Right cardiac atrium (tissue), 5 donors: ENCODE measurements at places on chromosomes 2 and 18.

- no peak for DNase-seq
These were observed 158.7 kb downstream of the PXDN start for GRCh38 chr2:1585635-1586034.

DNA sequence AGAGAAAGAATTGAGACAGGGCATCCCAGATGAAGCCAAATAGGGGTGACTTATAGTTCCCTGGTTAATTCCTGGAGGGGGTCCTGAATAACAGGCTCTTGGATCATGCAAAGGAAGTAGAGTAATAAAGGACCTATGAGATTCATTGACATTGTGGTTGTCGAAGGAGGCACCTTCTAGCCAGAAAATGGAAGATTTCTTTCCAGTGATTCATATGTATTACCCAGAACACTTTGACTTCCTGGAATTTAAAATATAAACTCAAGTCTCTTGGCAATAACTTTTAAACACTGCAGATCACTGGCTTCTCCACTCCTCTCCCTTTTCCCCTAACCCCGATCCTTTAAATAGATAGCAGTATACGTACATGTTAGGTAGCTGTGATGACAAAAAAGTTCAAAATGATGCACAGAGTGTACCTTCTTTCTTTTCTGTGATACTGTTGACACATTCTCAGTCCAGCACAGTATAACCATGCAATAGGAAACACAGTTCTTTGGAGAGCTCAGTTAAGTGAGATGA, 211.8 kb downstream of the LTBP1 start:
- no peak for DNase-seq

DNA sequence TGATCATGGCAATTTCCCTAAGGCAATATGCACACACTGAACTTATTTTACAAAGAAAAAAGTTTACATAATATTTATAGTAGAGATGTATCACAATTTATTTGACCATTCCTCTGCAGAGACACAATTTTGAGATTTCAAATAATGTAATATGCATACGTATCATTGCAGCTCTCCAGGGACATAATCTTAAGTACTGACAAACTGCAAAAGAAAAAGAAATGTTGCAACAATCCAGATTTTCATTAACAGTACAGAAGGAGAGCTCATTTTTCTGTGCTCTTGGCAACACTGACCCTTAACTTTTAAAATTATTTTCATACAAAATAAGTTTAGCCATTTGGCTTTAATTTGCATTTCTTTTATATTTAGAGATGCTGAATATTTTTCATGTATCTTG, 710.2 kb upstream of the SLC39A10 start:
- no peak for DNase-seq

- no peak for DNase-seq
These were observed 436.1 kb downstream of the LRRTM4 start for GRCh38 chr2:77086051-77086450.

DNA sequence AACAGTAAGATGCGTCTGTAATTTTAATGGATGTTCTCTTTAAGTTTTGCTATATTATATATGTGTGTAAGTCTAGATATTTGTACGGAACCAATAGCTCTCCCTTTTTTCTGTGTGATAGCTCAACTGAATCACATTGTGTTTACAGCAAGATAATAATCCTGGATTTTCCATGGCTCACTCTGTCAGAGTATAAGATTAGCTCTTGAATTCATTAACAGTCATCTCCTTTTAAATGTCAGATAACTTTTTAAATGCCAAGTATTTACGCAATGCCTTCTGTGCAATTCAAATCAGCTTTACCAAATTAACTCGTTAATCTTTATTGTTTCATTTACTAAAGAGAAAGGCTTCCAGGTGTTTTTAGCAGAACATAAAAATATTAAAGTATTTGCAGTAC, 76.9 kb downstream of the KIAA2012 start:
- DNase-seq: no peak

DNA sequence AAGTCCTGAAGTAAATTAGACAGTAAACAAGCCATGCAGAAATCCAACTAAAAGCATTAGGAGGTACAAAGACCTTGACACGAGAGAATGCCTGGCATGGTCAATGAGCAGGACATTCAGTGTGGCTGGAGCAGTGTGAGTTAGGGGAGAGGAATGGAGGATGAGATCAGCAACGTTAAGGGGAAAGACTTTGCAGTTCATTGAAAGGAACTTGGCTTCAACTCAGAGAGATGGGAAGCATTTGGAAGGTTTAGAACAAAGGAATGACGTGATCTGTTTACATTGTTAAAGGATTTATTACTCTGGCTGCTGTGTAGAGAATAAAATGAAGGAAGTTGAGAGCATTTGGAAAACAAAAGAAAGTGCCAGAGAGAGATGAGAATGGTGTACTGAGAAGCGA, 621.3 kb downstream of the XIRP2 start:
- DNase-seq: no peak

GRCh38 chr2:86624267-86624547, 542 bp upstream of the RNF103 start:
- DNase-seq: peak; percentile 35

- DNase-seq: no peak
These were observed 1110.5 kb downstream of the LRP1B start for GRCh38 chr2:141020346-141020745.

- DNase-seq: no peak
These were observed 212.7 kb downstream of the PLCL1 start for GRCh38 chr2:198017068-198017467.

DNA sequence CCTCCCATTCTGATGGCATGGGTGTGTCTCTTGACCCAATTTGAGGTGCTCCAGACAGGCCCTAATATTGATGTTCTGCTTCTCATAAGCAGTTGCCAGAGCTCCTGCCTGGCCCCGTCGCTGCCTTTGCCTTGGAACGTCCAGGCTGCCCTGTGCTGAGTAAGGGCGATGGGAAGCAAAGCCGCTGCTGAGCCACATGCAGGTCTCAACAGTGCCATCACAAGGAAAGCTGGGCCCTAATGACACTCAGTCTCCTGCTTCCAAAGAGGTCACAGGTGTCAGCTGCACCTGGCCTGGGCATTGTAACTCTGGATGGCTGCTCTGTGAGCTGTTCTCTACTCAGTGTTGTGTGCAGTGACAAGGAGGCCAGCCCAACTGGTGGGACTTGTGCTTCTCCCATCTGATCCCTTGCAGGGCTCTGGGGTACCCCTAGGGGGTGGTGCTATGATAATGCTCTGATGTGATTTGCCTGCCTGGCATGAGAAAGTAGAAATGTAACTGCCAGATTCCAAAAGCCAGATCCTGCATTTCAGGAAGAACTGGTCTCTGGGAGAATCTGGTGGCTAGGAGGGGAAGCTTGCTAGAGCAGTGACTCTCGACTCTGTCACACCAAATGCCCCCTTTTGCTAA, 8.7 kb downstream of the TTC39C start:
- no peak for DNase-seq

DNA sequence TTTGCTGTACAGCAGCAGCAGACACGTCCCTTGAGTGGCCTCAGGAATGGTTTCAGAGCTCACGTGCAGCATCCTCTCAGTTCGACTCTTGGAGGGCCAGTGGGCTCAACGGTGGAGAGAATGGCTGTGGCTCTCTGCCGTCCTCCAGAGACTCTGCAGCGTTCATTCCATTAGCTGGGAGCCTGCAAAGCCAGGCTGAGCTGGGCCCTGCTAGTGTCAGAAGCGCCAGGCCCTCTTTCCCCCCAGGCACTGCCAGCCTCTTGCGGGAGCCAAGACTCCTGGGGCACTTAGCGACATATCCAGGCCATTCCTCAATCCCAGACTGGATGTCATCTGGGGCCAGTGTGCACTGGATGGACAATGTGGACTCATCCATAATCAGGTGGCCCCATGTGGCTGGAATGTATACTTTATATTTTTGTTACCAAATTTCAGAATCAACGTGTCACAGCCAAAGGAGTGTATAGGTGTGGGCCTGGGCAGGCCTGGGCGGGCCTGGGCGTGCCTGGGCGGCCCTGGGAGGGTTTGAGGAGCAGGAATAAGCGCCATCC, 125.1 kb upstream of the EPAS1 start:
- no peak for DNase-seq

DNA sequence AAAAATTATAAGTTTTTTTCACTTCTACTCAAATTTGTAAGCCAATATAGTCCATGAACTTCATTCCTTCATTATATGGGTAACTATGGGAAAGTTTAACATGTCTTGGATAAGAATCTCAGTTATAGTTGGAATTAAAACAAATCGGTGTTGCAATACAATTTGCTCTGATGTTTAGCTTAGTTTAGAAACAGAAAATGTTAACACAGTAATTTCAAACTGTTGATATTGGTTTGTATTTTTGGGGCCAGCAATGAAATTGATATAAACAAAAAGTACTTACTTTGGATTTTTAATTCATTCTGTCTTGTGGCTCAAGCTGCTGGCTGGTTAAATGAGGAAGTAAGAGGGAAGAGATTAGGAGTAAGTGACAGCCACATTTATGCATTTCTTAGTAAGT, 368.5 kb upstream of the NT5C1B start:
- no peak for DNase-seq

- no peak for DNase-seq
These were observed 149.1 kb downstream of the GREB1L start for GRCh38 chr18:21391074-21391673.

- DNase-seq: no peak
These were observed 84.0 kb downstream of the RND3 start for GRCh38 chr2:150403457-150403856.

DNA sequence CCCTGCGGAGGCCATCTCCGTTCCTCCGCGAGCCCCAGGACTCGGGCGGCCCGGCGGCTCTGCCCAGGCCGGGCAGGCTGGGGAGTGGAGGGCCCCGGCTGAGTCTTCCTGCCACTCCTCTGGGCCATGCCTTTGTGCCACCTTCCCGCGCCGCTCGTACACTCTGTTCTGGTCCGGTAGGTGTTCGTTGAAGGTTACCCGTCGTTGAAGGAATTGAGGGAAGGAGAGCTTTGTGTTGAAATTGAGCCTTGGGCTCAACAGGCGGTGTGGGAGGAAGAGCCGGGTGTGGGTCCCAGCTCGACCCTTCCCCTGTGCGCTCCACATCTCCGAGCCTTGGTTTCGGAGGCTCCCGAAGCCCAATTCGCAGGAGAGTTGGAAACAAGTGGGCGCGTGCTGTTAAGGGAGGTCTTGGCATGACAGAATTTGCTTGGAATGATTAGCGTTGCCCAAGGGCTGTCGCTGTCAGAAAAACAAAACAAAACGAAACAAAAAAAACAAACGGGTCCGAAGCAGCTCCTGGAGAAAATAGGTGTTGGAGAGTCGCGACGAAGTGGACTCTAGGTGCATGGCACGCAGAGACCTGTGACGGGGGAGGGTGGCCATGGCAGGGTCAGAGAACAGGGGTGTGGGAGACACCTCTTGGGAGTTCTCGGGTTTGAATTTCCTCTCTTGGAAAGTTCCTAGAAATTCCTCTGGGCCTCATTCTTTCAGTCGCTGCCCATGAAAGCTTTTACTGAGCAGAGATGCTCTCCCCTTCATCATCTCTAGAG, 1.2 kb upstream of the MZT2A start:
- no peak for DNase-seq

- DNase-seq: no peak
These were observed 13.6 kb upstream of the ZSCAN30 start for GRCh38 chr18:35303610-35304009.

- no peak for DNase-seq
These were observed 427.3 kb downstream of the GALR1 start for GRCh38 chr18:77676910-77677309.

GRCh38 chr2:229712136-229712535, 2.2 kb downstream of the DNER start:
- DNase-seq: no peak

DNA sequence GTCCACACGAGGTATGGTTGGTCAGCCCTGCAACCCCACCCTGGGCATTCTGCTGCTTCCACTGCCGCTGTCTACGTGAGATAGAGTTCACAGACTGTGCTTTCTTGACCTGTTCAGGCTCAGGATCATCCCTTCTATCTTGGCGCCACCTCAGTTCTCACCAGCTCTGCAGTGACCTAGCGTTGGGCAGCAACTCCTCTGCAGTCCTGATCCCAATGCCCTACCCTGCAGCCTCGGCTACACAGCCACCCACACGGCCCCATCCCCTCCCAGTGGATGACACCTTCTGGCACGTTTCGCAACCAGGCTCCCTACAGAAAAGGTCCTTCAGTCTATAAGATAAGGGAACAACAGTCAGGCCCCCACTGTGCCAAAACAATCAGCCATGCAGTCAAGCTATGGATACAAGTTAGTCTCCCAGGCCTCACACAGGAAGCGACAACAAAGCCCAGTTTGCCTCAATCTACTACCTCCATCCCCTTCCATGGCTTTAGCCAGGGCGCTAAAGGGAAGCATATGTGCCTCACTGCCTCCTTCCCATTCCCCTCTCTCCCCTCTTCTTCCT, 317.9 kb upstream of the PKDCC start:
- DNase-seq: no peak

- DNase-seq: no peak
These were observed 48.4 kb upstream of the FRZB start for GRCh38 chr2:182914852-182915251.

DNA sequence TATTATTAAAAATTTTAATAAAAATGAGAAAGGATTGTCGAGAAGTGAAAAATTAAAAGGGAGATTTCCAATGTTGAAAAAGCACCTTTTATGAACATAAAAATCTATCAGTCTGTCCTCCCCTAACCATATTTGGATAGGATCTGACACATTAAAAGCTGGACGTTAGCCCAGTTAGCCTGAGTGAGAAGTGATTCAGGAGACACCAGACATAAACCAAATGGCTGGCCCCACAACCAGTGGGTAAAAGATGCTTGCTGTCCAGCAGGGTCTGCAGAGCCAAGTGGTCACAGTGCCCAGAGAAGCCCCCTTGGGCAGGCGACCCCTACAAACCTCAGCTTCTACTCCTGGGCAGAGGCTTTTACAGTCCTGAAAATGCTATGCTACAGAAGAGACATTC, 253.8 kb upstream of the LYPD1 start:
- DNase-seq: peak; percentile 18

DNA sequence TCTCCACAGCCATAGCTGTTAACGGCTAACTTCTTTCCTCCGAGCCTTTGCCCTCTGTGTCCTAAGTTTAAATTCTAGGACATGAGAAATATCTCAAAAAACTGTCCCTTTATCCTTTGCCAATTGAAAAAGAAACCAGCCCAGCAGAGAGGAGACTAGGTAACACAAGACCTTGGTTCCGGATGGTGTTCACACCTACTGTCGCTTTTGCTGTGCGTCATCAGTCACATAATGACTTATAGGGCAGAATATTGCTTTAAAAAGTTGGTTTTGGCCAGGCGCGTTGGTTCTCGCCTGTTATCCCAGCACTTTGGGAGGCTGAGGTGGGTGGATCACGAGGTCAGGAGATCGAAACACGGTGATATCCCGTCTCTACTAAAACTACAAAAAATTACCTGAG, 66.2 kb downstream of the SP3 start:
- no peak for DNase-seq

DNA sequence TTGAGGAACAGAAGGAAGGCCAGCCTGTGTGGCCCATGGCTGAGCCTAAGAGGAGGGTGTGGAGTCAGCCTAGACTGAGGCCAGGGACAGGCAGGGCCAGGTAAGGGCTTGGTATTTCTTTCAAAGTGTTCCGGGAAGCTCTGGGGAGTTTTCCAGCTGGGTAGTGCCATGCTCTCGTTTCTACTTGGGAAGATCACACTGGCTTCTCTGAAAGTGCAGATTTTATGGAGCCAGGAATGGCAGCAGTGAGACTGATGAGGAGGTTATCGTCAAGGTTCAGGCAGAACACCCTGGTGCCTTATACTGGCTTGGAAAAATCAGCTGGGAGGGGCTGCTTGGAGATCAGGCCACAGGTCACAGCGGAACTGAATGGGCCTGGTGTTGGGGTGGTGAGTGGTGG, 245.1 kb downstream of the SOX11 start:
- DNase-seq: no peak

- no peak for DNase-seq
These were observed 457.7 kb upstream of the SLC14A2 start for GRCh38 chr18:45157576-45157975.

- peak; percentile 66 for DNase-seq
These were observed 120.5 kb upstream of the CCDC68 start for GRCh38 chr18:55079481-55080355.
